ENCODE measurements at places on chromosomes 7 and 10.

DNA sequence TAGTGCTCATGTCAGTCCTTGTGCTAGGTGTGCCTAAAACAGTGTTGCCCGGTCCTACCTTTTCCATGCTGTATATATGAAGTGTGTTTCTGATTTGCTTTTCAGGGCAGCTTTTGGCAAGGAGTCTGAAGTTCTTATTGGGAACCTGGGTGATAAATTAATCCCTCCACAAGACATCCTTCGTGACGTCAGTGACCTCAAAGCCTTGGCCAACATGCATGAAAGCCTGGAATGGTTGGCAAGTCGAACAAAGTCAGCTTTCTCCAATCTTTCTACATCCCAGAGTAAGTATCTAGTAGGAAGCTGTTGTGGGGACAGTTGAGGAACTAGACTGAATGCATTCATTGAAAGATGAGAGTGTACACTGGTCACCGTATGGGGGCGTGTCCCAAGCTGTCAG is 189.4 kb upstream of the LRGUK start:
- no peak overlapping the region for H3K4me3 ChIP-seq
- H3K27me3 ChIP-seq, result no peaks in the 10 kb centered on the region
- no peak for DNase-seq
- H3K4me1 ChIP-seq, result no peaks in the 10 kb centered on the region

DNA sequence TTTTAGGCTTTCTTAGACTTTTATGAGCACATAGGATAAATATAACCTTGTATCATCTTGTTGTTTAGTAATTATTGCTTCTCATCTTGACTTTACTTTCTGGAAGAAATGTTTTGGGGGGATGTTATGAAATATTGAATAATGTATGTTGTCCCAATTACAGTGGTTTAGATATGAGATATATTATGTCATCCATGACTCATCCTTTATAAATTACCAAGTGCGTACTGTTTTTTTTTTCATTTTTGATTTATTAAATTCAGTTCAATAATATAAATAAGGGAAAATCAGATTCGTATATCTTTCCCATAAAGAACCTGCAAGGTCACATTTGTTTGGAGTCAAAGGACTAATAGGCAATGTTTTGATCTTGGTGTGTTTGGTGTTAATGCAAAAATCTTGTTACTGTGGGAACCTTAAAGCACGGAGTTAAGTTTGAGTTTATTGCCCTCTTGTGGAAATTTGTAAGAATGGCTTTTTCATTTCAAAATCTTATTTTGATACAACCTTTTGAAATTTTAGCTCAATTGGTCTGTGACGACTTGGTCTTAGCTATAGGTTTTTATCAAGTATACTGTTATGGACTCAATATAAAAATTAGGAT is 108.6 kb downstream of the SRI start:
- no peak for DNase-seq
- no peaks in the 10 kb centered on the region for H3K36me3 ChIP-seq
- H3K27me3 ChIP-seq, result no peaks in the 10 kb centered on the region

GRCh38 chr7:119963654-119964053 is 309.3 kb upstream of the KCND2 start:
- H3K27me3 ChIP-seq, result no peaks in the 10 kb centered on the region
- no peak overlapping the region for H3K27ac ChIP-seq
- H3K36me3 ChIP-seq, result no peaks in the 10 kb centered on the region
- DNase-seq, result no peak

GRCh38 chr7:120160166-120160565 is 112.8 kb upstream of the KCND2 start:
- no peak for DNase-seq
- no peak overlapping the region for H3K4me3 ChIP-seq
- H3K4me1 ChIP-seq, result no peaks in the 10 kb centered on the region
- H3K27me3 ChIP-seq, result no peaks in the 10 kb centered on the region

DNA sequence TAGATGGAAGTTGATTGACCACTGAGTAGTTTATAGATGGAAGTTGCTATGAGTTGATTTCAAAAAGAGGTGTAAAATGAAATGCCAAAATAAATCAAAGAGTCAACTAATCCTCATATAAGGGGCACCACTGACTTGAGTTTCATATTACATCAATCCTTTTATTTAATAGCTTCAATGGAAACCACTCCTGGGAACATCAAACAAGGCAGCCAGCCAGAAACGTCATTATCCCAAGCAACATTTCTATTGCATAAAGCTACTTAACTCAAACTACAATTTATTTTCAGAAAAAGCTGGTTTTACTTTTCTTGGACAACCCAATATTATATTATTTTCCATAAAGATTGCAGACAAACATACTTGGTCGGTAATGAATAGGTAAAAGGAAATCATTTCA is 162.1 kb downstream of the TSPAN12 start:
- no peaks in the 10 kb centered on the region for H3K36me3 ChIP-seq
- no peak overlapping the region for H3K27ac ChIP-seq
- no peak overlapping the region for H3K4me3 ChIP-seq
- no peaks in the 10 kb centered on the region for H3K27me3 ChIP-seq
- no peaks in the 10 kb centered on the region for H3K4me1 ChIP-seq
- no peak for DNase-seq

- no peak overlapping the region for H3K27ac ChIP-seq
- no peak for DNase-seq
- no peaks in the 10 kb centered on the region for H3K27me3 ChIP-seq
Observed at GRCh38 chr10:22760025-22760424, 45.6 kb upstream of the PIP4K2A start.

DNA sequence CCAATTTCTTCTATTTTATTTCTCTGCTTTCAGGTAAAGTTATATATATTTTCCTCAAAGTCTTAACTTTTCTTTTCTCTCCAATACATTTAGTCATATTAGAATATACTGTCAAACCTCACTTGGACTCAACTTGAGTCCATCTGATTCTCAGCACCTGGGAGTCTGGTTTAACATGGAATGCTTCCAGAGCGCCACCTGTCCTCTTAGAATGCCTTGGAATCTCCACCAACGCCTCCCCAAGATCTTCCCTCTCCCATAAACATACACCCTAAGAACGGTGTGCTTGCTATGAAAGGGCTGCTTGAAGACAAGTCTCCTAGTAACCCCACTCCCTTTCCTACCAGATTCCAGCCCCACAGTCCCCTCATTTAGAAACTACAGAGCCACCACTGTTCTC is 229.1 kb upstream of the MKLN1 start:
- H3K4me3 ChIP-seq, result no peak overlapping the region
- H3K4me1 ChIP-seq, result peaks cover 3% of the 10 kb centered on the region
- no peaks in the 10 kb centered on the region for H3K27me3 ChIP-seq
- no peaks in the 10 kb centered on the region for H3K36me3 ChIP-seq

GRCh38 chr7:421136-421991 is 98.3 kb downstream of the PDGFA start:
- H3K4me1 ChIP-seq, result no peaks in the 10 kb centered on the region
- no peak overlapping the region for H3K4me3 ChIP-seq
- DNase-seq, result peak; percentile 30
- H3K36me3 ChIP-seq, result no peaks in the 10 kb centered on the region
- no peak overlapping the region for H3K27ac ChIP-seq

DNA sequence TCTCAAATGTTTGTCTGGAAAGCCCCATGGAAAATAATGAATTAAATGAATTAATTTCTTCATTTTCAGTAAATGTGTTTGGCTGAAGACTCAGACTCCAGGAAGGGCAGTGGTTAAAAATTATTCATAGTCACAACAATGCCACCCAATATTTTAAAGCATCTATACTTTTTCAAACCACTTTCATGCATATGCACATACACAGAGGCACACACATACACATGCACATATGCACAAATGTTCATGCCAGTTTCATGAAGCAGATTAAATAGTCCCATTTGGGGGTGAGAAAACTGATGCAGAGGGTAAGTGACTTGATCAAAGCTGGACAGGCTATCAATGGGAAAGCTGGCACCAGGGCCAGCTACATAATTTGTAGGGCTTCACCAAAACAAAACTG is 1.4 kb upstream of the PLA2G12B start:
- no peak overlapping the region for H3K27ac ChIP-seq
- H3K27me3 ChIP-seq, result no peaks in the 10 kb centered on the region
- no peaks in the 10 kb centered on the region for H3K36me3 ChIP-seq

- no peak overlapping the region for H3K27ac ChIP-seq
- no peak overlapping the region for H3K4me3 ChIP-seq
- no peak for DNase-seq
- no peaks in the 10 kb centered on the region for H3K36me3 ChIP-seq
- no peaks in the 10 kb centered on the region for H3K27me3 ChIP-seq
Observed at GRCh38 chr7:142598297-142598696, 151.0 kb upstream of the PRSS1 start.

- no peaks in the 10 kb centered on the region for H3K36me3 ChIP-seq
- peaks cover 1% of the 10 kb centered on the region for H3K27me3 ChIP-seq
- H3K27ac ChIP-seq, result no peak overlapping the region
- peaks cover under 1% of the 10 kb centered on the region for H3K4me1 ChIP-seq
Observed at GRCh38 chr10:60534761-60535389, 145.2 kb upstream of the ANK3 start.

DNA sequence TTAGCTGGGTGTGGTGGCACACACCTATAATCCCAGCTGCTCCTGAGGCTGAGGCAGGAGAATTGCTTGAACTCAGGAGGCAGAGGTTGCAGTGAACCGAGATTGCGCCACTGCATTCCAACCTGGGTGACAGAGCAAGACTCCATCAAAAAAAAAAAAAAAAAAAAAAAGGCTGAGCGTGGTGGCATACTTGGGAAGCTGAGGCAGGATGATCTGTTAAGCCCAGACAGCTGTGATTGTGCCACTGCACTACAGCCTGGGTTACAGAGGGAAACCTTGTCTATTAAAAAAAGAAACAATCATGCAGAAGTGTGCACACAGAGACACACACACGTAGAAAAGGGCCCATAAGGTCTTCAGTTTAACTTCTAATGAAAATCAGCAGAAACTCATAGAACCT is 150.6 kb downstream of the TPST1 start:
- DNase-seq, result no peak
- no peaks in the 10 kb centered on the region for H3K4me1 ChIP-seq
- no peaks in the 10 kb centered on the region for H3K27me3 ChIP-seq

DNA sequence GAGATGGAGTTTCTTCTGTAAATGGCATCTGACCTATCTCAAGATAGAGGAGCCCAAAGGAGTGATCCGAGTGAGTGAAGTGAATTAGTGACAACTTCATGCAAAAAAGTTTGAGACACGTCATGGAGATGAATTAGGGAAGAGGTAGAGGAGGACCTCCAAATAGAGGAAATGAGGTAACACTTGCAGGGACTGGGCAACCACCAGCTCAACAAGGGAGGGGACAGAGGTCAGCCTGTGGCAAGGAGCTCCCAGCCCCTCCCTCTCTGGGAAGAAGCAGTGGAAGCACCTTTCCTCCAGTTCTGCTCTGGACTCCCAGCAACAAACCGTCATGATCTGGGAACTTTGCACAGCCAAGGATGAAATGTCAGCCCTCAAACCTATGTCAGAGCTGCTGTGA is 83.5 kb upstream of the IKZF1 start:
- no peaks in the 10 kb centered on the region for H3K4me1 ChIP-seq
- no peaks in the 10 kb centered on the region for H3K36me3 ChIP-seq
- H3K27me3 ChIP-seq, result no peaks in the 10 kb centered on the region
- DNase-seq, result no peak

DNA sequence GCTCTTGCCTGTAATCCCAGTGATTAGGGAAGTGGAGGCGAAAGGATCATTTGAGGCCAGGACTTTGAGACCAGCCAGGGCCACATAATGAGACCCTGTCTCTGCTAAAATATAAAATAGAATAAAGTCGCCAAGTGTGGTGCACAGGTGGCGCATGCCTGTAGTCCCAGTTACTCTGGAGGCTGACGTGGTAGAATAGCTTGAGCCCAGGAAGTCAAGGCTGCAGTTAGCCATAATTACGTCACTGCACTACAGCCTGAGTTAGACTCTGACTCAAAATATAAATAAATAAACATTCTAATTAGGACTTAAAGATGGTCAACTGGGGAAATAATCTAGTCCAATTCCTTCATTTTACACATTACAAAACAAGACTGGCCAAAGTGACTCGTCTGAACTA is 768 bp downstream of the CHCHD2 start:
- H3K4me1 ChIP-seq, result no peaks in the 10 kb centered on the region
- DNase-seq, result no peak
- peak overlapping the region; percentile 98 for H3K4me3 ChIP-seq
- H3K27ac ChIP-seq, result no peak overlapping the region

DNA sequence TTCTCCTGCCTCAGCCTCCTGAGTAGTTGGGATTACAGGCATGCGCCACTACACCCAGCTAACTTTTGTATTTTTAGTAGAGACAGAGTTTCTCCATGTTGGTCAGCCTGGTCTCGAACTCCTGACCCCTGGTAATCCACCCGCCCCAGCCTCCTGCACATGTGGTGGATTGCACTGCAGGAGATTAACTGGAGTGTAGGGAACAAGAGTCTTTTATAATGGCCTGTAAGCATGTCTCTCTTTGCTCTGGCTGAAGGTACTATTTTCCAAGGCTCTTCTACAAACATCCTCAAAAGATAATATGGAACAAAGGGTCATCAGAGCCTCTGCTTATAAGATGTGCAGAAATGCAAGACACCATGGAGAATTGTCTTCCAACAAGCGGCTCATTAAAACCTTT is 3.2 kb downstream of the TOMM7 start:
- no peak for DNase-seq
- no peak overlapping the region for H3K4me3 ChIP-seq
- H3K4me1 ChIP-seq, result peaks cover 1% of the 10 kb centered on the region

GRCh38 chr10:97876402-97876801 is 26.8 kb downstream of the GOLGA7B start:
- DNase-seq, result no peak
- no peaks in the 10 kb centered on the region for H3K36me3 ChIP-seq
- no peak overlapping the region for H3K4me3 ChIP-seq
- no peaks in the 10 kb centered on the region for H3K4me1 ChIP-seq

- no peaks in the 10 kb centered on the region for H3K36me3 ChIP-seq
- no peak overlapping the region for H3K27ac ChIP-seq
- no peaks in the 10 kb centered on the region for H3K27me3 ChIP-seq
- DNase-seq, result no peak
- no peaks in the 10 kb centered on the region for H3K4me1 ChIP-seq
- H3K4me3 ChIP-seq, result no peak overlapping the region
Observed at GRCh38 chr10:45428611-45429510, 54.8 kb downstream of the ALOX5 start.

GRCh38 chr10:11270135-11270857 is 252.6 kb downstream of the CELF2 start:
- no peaks in the 10 kb centered on the region for H3K4me1 ChIP-seq
- H3K27me3 ChIP-seq, result no peaks in the 10 kb centered on the region
- peak; percentile 79 for DNase-seq
- H3K36me3 ChIP-seq, result no peaks in the 10 kb centered on the region
- no peak overlapping the region for H3K4me3 ChIP-seq

- H3K27me3 ChIP-seq, result no peaks in the 10 kb centered on the region
- peaks cover 9% of the 10 kb centered on the region for H3K4me1 ChIP-seq
- no peaks in the 10 kb centered on the region for H3K36me3 ChIP-seq
- no peak overlapping the region for H3K4me3 ChIP-seq
- H3K27ac ChIP-seq, result no peak overlapping the region
Observed at GRCh38 chr7:47779341-47779771, 168.9 kb downstream of the PKD1L1 start.

DNA sequence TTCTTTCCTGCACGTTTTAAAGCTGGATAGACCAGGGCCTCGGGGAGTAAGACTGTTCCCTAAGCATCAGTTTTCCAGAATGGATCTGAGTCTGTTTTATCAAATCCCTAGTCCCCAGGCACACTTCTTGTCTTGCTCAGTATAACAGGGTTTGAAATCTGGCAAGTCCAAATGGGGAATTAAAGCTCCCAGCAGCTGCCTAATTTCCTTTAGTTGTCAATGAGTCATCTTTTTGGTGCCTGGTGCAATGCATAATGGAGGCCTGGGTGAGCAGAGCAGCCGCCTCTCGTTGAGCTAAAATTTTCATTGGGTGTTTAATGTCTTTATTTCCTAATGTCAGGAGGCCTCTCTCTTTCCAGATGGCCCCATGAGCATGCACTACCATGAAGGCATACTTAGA is 87.9 kb downstream of the STRA8 start:
- no peak for DNase-seq
- H3K27ac ChIP-seq, result no peak overlapping the region
- H3K4me3 ChIP-seq, result no peak overlapping the region
- no peaks in the 10 kb centered on the region for H3K36me3 ChIP-seq
- H3K27me3 ChIP-seq, result no peaks in the 10 kb centered on the region

Measured in aorta (tissue), 5 donors.